ENCODE measurements at places on chromosomes 4 and X. TPM values are rescaled to one million over a fixed set of nuclear protein-coding genes. Genes with fewer than 3 reads are reported as not detected.

Gene SMIM10
- total RNA-seq = 4.9 TPM

Gene SSX2B
- not detected for total RNA-seq

Gene GPR82
- total RNA-seq = not detected

Gene DIAPH2
- total RNA-seq = 13.5 TPM

Gene CCDC160
- not detected for total RNA-seq

Gene SORBS2
- 1,779 TPM for total RNA-seq

Gene LRCH2
- 1.2 TPM for total RNA-seq

Gene DCLK2
- 32.6 TPM for total RNA-seq

Gene ADH7
- not detected for total RNA-seq

DNA sequence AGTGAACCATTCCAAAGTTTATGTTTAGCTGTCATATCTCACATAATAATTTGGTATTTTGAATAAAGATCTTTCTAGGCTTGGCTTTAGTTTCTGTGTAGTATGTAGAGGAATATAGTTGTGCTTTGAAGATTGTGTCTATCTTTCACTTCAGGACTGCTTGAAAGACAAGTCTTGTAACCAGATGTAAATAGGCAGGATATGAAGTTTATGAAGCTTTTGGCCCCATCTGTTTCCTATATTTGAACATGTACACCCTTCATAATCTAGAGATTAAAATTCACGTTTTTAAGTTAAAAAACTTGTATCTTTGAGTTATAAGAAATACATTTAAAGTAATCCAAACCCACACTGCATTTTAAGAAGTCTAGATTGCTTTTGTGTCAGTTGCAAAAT, 11.7 kb upstream of the FREM3 start:
- no peak for DNase-seq

DNA sequence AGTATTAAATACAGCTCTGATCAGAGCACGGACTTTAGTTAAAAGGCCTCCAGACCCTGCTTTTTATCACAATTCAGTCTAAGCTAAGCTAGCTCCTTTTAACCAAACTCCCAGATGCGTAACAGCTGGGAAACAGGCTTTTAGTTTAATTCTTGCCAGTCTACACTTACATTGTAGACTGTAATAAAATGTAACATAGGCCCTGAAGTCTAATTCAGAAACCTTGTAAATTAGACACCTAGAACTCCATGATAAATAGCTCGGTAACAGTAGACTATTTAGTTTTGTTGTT, 20.1 kb downstream of the FBXO8 start:
- no peak for DNase-seq

- DNase-seq = no peak
These were observed 39.1 kb upstream of the NPFFR2 start for GRCh38 chr4:71992571-71993312.

- DNase-seq = no peak
These were observed 918.4 kb downstream of the ADGRL3 start for GRCh38 chr4:62118558-62118957.

DNA sequence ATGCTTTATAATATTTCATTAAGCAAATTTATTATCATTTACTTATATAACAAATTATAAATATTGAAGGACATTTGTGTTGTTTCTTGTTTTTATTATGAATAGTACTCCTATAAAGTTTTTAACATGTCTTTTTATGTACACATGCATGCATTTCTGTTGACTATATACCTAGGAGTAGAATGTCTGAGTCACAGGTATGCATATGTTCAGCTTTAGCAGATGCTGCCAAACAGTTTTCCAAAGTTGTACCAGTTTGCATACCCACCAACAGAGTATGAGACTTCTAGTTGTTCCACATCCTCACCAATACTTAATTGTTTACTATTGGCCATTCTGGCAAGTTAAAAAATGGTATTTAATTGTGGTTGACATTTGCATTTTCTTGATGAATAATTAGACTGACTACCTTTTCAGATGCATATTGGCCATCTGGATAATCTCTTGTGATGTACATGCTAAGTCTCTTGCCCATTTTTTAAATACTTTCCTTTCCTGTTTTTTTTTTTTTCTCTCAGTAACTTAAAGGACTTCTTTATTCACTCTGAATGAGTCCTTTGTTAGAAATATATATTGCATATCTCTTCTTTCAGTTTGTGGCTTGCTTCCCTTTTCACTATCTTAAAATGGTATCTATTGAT, 132.2 kb upstream of the TRIM2 start:
- DNase-seq = no peak

- DNase-seq = no peak
These were observed 658.2 kb downstream of the STIM2 start for GRCh38 chr4:27518876-27519275.
